ENCODE measurements at places on chromosomes 2 and 18.

DNA sequence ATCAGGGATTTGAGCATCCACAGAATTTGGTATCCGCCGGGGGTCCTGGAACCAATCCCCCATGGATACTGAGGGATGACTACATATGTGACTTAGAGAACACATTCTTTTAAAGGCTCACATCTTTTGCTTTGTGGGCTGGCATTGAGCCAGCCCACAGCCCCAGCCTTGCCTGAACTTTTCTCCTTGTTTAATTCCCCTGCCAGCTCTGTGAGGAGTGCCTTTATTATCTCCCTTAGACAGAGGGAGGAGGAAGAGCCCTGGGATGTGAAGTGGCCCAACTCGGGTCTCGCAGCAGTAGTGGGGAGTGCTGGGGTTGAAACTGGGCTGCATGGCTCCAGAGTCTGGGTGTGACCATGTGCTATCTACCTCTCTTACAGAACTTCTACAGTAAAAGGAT lies 7.6 kb downstream of the TTC39C start:
- no peak for DNase-seq

GRCh38 chr2:216690853-216691741 lies 4.3 kb downstream of the IGFBP5 start:
- DNase-seq, result peak; percentile 19

GRCh38 chr2:231323316-231323715 lies 72.2 kb upstream of the B3GNT7 start:
- no peak for DNase-seq

- no peak for DNase-seq
Observed at GRCh38 chr2:217832115-217832514, 170.7 kb downstream of the TNS1 start.

DNA sequence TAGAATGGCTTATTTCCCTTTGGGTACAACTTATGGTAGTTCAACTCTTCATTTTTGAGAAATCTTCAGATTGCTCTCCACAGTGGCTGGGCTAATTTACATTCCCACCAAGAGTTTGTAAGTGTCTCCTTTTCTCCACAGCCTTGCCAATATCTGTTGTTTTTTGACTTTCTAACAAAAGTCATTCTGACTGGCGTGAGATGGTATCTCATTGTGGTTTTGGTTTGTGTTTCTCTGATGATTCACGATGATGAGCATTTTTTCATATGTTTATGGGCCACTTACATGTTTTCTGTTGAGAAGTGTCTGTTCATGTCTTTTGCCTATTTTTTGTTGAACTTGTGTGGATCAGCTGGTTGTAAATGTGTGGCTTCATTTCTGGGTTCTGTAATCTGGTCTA lies 871.0 kb downstream of the EPHA4 start:
- DNase-seq, result no peak

DNA sequence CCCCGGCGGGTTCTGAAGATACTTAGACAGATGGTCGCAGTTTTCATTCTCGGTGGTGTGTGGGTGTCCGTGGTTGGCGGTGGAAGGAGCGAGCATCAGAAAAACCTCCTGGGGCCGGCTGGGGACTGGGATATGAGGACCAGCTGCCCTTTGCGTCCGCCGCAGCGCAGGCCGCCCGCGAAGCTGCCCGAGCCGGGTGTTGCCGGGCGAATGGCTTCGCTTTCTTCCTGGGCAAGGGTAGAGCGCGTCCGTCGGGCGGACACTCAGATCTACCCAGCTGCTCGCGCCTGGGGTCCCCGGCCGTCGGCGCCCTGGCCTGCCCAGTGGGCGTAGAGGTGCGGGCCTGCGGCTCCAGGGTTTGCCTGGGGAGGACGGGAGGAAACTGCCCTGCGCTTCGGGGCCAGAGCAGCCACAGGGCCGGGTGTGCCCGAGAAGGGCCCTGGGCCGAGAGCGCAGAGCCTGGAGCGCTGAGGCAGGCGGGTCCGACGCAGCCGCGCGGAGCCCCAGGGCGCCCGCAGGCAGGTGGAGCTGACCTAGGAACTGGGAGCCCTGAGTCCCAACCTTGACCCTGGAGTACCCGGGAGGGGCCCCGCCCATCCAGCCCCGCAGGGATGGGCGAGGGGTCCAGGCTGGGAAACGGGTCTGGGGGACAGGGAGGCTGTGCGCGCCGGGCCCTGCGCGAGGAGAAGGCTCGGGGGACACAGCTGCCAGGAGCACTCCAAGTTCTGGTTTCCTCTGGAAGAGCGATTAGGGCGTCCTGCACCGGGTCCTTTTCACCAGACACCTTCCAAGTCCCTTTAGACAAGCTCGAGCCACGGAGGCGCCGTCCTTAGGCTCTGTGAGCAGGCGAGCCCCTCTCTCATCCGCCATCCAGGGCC lies 1.3 kb downstream of the TWIST2 start:
- DNase-seq, result no peak

DNA sequence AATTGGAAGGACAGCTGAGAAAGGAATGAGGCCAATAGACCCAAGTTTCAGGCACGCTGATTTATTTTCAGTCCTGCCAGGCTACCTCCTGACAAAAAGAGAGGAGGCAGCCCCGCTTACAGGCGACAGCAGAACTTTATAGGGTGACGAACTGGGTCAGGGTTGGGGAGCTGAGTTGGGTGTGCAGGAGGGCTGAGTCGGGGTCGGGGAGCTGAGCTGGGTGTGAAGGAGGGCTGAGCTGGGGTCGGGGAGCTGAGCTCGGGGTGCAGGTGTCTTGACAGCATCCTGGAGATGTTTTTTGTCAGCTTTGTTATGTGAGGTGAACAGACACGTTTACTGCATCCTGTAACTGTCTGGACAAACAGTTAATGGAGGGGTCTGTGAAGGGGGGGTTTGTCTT lies 342.2 kb downstream of the ADCYAP1 start:
- no peak for DNase-seq

DNA sequence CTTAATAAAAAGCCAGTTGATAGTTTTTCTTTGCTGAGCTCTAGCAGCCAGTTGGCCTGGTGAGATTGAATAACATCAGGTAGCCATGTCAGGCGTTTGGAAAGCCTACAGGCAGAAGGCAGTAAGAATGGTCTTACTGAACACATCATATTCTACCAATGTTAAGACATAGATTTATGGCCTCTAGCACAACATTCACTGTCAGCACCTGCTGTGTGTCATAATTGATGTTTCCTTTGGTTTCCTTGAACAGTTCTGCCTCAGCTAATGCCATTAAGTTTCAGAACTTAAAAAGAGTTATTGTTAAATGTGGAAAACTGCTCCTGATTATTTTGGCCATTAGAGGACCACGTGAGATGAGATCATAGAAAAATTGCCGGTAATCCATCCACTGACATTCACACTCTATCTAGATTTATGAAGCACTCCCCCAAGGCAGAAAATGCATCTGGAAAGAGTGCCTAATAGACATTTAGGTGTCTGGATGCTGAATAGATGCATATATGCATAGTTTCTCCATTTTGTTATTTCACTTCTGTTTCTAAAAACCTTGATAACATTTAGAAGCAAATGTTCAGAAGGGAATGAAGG lies 434.7 kb downstream of the PTPRM start:
- DNase-seq, result no peak

All from MM.1S (cell line).